ENCODE measurements at places on chromosomes 1 and 21.

DNA sequence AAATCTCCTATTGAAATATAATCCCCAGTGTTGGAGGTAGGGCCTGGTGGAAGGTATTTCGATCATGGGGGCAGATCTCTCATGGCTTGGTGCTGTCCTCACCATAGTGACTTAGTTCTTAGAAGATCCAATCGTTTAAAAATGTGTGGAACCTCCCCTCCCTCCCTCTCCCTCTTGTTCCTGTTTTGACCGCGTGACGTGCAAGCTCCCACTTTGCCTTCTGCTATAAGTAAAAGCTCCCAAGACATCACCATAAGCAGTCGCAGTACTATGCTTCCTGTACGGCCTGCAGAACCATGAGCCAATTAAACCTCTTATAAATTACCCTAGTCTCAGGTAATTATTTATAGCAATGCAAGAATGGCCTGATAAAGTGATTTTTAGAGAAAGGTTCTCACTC lies 10.9 kb upstream of the RGS2 start:
- no peak for DNase-seq

GRCh38 chr1:117260761-117261423 lies 50.2 kb upstream of the VTCN1 start:
- no peak for DNase-seq

GRCh38 chr1:237779356-237779755 lies 111.4 kb downstream of the ZP4 start:
- DNase-seq: no peak

DNA sequence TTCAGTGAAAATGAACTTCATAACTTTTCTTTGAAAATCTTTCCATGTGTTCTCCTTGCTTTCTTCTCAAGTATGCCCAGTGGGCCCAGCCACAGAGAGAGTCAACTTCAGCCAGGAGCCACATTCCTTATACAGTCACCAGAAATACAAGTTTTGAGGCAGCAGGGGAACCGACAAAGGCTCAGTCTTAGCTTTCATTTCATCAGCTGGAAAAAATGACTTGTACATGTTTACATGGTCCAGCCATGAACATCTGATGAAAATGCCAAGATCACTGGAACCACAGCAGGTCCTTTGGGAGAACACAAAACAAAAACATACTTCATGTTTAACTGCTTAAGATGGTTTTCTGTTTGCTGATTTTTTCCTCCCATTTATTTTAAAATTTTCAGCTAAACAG lies 72.5 kb downstream of the SYDE2 start:
- no peak for DNase-seq

DNA sequence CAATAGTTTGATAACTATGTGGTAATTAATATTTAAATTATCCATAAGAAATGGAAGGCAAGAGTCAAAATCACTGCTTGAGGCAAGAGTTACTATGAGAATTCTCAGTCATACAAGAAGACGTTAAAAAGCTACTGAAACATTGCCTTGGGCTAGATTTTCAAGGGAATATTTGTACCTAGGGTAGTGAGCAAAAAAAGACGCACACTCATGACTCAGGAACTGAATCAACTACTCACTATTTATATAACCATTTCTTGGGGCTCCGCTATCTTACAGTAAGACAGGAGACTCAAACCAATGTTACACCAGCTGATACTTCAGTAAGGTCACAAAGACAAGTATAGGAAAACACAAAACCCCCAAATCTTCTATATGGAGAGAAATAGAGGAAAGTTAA lies 151.5 kb upstream of the RNPC3 start:
- DNase-seq: no peak

DNA sequence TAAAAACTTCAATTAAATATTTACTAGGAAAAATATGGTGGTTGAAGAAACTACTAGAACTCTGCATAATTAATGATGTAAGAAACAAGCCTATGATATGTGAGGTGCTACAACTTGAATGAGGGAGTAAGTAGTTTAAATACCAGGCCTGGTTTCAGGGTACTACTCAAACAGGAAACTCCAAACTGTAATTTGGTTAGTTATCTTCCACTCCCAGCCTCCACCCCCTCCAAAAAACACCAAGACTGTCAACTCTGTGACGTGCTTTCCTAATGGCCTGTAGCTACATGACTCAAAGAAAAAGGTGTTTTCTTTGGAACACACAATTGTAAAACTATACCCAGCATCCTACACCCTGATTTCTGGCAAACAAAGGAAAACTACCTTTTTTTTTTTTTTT lies 55.9 kb upstream of the RCC1 start:
- DNase-seq: no peak

DNA sequence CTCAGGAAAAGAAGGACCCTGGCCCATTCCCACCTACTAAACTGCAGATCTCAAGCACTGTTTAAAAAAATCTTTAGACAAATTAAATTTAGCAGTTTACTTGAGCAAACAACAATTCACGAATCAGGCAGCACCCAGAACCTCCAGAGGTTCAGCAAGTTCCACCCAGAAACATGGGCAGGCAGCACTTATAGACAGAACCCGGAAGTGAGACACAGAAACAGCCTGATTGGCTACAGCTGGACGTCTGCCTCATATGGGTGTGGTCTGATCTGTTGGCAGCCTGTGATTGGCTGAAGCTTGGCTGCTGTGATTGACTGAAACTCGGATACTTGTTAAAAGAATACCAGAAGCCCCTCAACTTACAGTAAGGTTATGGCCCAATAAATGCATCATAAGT lies 34.7 kb upstream of the COL6A2 start:
- no peak for DNase-seq

DNA sequence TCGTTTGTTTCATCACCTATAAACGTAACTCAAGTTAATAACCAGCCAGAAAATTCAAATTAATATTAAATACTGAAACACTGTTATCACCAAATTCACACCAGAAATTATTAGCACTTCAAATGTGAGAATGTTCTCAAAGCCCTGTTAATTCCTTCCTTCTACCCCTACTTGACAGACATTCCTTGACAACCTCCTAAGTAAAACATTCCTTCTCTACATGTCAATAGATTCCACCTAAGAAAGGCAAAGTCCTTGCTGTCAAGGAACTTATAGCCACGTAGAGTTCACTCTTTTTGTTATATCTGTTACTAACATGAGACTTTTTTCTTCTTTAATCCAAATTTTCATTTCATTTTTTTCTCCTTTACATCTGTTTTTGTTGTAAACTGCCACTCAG lies 441.5 kb downstream of the SMYD3 start:
- no peak for DNase-seq

DNA sequence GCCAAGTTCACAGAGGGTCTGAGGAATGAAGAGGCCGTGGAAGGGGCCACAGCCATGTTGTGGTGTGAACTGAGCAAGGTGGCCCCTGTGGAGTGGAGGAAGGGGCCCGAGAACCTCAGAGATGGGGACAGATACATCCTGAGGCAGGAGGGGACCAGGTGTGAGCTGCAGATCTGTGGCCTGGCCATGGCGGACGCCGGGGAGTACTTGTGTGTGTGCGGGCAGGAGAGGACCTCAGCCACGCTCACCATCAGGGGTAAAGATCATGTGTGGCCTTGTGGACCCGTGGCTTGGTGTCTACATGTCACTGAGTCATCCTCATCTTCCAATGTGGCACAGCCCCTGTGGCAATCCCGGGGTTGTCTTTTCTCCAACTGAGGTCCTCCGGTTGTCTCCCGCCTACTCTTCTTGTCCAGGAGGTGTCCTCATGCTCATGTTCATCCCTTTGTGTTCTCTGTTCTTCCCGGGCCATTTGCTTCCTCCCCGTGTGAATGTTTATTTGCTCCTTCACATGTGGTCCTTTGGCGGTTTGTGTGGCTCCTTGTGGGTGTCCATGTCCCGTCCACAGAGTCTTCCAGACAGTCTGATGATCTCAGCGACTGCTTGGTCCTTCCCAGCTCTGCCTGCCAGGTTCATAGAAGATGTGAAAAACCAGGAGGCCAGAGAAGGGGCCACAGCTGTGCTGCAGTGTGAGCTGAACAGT lies 84.2 kb downstream of the OBSCN start:
- no peak for DNase-seq

- DNase-seq: no peak
Observed at GRCh38 chr1:223819730-223820514, 25.8 kb downstream of the TP53BP2 start.

- DNase-seq: no peak
Observed at GRCh38 chr21:43627527-43627926, 31.8 kb downstream of the HSF2BP start.

- no peak for DNase-seq
Observed at GRCh38 chr21:27831177-27831576, 864.3 kb upstream of the ADAMTS5 start.

- DNase-seq: peak; percentile 38
Observed at GRCh38 chr1:160097911-160098851, at the start of gene IGSF8. Gene IGSF8, minus strand, starts transcription at chr1:160098619. Its CDS starts 147 bp downstream, at chr1:160098472.

DNA sequence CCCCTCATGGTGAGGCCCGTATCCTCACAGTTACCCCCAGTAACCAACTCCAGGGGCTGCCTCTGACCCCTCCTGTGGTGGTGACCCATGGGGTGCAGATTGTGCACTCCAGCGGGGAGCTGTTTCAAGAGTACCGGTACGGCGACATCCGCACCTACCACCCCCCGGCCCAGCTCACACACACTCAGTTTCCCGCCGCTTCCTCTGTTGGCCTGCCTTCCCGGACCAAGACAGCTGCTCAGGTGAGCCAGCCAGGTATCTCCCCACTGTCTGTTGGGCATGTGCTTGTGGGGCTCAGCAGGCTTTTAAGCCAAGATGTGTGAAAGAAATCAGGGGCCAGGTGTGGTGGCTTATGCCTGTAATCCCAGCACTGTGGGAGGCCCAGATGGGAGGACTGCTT lies 39.9 kb downstream of the ZBTB17 start:
- no peak for DNase-seq

DNA sequence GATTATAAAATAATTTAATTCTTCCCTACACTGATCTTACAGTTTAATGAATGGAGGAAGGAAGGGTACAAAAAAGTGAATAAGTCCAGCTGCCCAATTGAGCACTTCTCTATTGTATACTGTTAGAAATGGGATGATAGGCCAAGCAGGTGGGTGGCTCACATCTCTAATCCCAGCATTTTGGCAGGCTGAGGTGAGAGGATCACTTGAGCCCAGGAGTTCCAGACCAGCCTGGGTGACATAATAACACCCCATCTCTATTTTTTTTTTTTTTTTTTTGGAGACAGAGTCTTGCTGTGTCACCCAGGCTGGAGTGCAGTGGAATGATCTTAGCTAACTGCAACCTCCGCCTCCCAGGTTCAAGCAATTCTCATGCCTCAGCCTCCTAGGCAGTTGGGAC lies 57.5 kb downstream of the ATP2B4 start:
- DNase-seq: no peak

- DNase-seq: no peak
Observed at GRCh38 chr1:178513278-178513983, 522 bp downstream of the TEX35 start.

DNA sequence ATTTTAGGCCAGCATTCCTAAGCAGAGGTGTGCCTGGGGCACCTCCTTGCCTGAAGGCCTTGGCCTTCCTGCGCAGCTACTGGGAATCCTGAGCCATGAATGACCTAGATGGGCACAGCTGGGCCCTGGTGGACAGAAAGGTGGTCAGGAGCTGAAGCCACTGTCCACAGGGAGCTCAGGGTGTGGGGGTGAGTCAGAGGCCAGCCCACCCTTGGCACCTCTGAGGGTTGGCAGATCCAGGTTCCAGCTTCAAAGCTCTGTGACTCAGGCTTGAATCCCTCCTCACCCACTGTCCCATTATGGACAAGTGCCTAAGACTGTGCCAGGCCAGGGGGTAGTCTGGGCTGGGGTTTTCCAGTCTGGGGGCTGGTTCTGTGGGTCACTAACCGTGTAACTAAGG lies 6.4 kb upstream of the EDN2 start:
- DNase-seq: no peak

- no peak for DNase-seq
Observed at GRCh38 chr1:22437573-22437972, 14.1 kb upstream of the ZBTB40 start.

- DNase-seq: no peak
Observed at GRCh38 chr1:174397261-174397660, 50.5 kb upstream of the GPR52 start.

DNA sequence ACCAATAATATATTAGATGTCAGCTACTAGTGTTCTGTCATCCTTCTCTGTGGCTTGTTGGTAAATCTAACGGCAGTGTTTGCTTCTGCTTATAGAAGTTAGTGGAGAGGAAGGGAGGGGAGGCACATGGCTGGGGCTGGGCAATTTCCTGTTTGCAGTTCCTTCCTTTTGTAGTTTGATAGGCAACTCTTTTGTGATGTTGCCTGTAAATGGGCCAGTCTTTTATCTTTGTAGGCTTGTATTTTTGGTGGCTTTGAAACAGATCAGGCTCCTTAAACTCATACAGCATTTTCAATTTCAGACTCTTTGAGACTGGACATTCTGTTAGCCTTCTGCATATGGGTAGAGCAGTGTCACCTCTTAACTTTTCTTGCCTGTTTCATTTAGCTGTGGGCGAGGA lies 48.1 kb downstream of the CDC14A start:
- DNase-seq: peak; percentile 50

GRCh38 chr1:67921725-67922489 lies 88.6 kb upstream of the GNG12 start:
- DNase-seq: no peak

- DNase-seq: no peak
Observed at GRCh38 chr1:207495801-207496792, at the start of gene CR1. Gene CR1, plus strand, starts transcription at chr1:207496157. Its CDS starts 111 bp downstream, at chr1:207496268.

GRCh38 chr1:104797982-104798381 lies 1048.3 kb downstream of the AMY1C start:
- DNase-seq: no peak

GRCh38 chr1:43056460-43056859 lies 97.8 kb upstream of the SLC2A1 start:
- no peak for DNase-seq

DNA sequence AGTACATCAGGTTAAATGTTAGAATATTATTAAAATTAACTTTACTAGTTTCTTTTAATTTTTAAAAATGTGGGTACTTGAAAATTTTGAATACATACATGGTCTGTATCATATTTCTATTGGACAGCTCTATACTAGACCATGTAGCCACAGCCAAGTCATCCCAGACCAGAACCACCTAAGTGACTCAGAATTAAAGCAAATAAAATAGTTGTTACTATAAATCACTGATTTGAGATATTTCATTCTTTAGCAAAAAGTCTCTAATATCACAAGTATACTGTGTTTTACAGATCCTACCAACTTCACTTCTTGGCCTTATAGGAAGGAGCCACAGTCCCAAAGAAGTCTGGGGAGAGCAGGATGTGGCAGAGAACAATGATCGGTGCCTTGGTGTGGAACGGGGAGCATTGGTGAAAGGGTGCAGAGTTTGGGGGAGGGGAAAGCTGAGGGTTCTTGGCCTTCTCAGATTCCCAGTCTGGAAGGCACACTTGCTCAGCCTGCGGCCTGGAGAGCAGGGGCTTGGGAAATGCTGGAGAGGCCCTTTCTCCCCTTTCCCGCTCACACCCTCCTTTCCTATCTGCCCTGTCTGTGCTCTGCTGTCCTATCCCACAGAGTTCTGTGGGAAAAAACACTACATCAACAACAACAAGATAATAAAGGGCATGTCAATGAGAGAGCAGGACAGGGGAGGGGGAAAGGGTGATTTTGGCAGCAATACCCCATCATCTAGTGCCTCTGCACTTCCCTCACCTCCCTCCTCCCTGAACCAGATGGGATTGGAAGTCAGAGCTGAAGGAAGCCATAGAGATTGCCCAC lies 122.1 kb downstream of the NGF start:
- DNase-seq: no peak
